Stimulated activated CD8-positive, alpha-beta memory T cell treated with anti-CD3 and anti-CD28 coated beads, Interleukin-2, amount 100 ng/mL, for 1 hour (primary cell): ENCODE measurements at places on chromosomes 5 and 9.

DNA sequence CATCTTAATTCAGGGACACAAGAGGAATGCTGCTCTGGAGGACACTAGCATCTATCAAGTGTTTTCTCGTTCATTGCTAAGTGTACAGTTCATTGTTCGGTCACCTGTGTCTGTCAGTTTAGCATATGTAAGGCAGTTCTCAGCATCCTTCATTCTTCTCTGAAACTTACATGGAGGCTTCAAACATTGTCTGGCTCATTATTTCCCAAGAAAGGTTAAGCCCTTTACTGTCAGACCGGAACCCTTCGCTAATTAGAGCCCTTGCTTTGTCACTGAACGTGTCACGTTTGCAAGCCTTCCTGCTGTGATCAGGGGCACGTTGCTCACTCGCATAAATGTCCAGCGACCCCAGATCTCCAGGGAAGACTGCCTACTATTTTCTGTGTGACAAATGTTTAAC, 62.3 kb upstream of the RIOK2 start:
- DNase-seq = no peak

DNA sequence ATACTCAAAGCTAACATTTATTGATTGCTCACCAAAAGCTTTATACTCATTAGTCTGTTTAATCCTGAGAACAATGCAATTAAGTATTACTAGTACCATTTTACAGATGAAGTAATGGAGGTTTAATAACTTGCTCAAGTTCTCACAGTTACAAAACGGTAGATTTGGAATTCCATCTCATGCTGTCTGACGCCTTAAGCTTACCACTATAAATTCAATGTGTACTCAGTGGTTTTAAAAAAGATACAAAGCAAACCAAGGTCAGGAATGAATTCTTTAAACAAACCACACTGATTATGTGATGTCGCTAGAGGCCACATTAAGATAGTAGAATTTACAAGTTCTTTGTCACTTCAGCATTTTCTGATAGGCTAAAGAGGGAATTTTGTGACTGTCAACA, 1.2 kb upstream of the C5orf63 start:
- DNase-seq = no peak

GRCh38 chr9:126166866-126167265, 159.8 kb upstream of the MVB12B start:
- no peak for DNase-seq

DNA sequence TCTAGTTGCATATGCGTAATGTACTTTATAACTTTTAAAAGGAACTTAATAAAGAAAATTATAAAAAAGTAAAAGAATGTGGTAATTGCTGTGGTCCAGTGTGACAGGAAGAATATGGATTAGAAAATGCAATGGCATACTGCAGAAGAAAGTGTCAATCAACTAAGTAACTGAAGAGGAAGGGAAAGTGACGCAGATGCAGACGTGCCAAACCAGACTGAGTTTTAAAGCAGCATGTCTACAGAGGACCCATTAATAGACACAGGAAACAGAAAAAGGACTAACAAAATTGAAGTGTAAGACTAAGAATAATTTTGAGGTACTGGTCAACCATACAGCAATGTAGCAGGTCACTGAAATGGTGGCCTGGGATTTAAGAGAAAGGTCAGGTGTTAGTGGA, 73.3 kb downstream of the DPYSL3 start:
- no peak for DNase-seq
